ENCODE measurements at places on chromosomes 1 and 21.

DNA sequence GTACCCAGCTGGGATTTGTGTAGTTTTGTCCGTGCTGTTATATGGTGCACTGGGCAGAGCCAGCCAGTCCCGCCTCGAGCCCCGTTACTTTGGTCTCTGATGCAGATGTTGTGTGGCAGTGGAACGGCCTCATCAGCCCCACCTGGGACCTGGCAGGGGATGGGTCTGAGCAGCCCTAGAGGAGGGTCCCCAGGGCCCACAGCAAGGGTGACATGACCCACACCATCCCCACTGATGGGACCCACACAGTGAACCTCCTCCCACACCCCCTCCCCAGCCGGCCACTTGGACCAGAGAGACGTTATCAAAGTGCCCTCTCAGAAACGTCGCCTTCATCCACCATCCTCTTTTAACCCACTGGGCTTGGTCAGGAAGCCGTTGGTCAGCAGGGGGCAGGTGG, 42.0 kb upstream of the PCBP3 start:
- no peaks in the 10 kb centered on the region for H3K36me3 ChIP-seq

DNA sequence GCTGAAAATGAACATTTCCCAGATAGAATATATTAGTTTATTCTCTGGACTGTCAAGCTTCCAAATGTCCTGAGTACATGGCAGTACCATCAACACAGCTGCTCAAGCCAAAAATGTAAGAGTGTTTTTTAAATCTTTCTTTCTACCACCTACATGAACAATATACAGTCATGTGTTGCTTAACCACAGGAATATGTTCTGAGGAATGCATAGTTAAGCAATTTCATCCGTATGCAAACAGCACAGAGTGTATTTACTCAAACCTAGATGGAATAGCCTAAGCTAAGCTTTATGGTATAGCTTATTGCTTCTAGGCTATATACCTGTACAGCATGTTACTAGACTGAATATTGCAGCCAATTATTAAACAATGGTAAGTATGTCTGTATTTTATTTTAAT, 561.9 kb upstream of the ADGRL4 start:
- no peaks in the 10 kb centered on the region for H3K4me1 ChIP-seq
- H3K27ac ChIP-seq, result no peak overlapping the region

DNA sequence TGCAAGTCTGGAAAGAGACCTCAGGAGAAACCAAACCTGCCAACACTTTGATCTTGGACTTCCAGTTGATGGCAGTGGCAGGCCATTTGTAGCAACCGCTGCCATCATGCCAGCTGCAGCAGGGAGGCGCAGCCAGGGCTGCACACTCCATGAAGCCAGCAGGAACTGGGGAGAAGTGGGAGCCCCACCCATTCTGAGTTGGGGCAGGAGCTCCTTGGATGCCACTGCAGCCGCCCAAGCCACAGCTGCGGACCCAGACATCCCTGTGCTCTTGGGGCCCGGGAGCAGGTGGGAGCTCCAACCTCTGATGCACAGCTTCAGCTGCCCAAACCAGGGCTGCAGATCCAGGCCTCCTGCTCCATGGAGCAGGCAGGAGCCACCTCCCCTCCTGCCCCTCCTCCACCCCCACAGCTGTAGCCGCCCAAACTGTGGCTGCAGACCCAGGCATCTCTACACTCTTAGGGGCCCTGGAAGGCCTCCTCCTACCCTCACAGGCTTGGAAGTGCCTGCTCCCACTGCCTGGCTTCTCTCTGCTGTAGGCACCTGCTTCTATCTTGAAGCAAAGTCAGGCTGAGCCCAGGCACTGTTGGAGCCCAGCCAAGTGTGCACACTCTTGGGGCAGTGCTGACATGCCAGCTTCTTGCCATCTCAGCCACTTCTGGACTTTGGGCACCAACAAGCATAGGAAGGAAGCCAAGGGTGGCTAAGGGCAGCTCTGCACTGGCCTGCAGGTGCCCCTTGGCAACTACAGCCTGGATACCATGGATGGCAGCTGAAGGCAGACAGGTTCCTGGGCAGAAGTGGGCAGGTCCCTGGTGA, 20.0 kb upstream of the DISP1 start:
- H3K4me3 ChIP-seq, result no peak overlapping the region
- DNase-seq, result no peak
- no peaks in the 10 kb centered on the region for H3K4me1 ChIP-seq
- H3K27me3 ChIP-seq, result no peaks in the 10 kb centered on the region

- no peak for DNase-seq
- no peaks in the 10 kb centered on the region for H3K36me3 ChIP-seq
- no peaks in the 10 kb centered on the region for H3K27me3 ChIP-seq
- no peak overlapping the region for H3K27ac ChIP-seq
Measured at GRCh38 chr1:175911138-175911537, 167.7 kb upstream of the TNR start.

GRCh38 chr1:62013264-62013663, 181.4 kb upstream of the L1TD1 start:
- DNase-seq, result no peak
- H3K27ac ChIP-seq, result no peak overlapping the region
- peaks cover 3% of the 10 kb centered on the region for H3K4me1 ChIP-seq
- no peak overlapping the region for H3K4me3 ChIP-seq
- no peaks in the 10 kb centered on the region for H3K27me3 ChIP-seq
- H3K36me3 ChIP-seq, result no peaks in the 10 kb centered on the region

DNA sequence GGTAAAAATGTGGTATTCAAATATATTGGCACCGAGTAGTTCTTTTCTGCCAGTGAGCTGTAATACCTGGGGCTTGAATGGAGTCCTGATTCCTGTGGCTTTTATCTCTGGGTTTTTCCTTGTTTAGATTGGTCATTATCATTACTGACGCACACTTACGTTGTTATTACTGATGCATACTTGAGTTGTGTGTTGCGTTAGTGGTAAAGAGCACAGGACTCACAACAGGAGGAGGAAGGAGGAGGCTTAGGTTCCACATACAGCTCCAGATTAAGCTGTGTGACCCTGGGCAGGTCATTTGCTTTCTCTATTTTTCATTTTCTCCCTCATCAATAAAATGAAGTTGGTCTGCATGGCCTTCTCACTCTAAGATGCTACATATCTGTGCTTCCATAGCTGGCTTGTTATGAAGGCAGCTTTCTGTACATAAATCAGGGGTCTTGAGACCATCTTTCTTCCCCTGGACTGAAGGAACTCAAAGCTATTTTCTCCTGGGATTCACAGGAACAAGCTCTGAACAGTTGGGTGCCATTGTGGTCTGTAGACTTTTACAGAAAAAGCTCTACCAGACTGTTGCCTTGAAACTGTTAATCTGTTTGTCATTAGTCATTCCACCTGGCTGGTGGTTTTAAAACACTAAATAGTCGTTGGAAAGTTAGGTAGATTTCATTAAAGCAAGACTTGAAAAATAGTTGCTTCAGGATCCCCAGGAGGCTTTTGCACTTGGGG, 5.6 kb downstream of the ARID1A start:
- peak overlapping the region; percentile 41 for H3K27ac ChIP-seq
- H3K27me3 ChIP-seq, result no peaks in the 10 kb centered on the region
- DNase-seq, result peak; percentile 44
- H3K36me3 ChIP-seq, result no peaks in the 10 kb centered on the region
- peak overlapping the region; percentile 37 for H3K4me3 ChIP-seq

- peaks cover 7% of the 10 kb centered on the region for H3K4me1 ChIP-seq
- H3K27me3 ChIP-seq, result no peaks in the 10 kb centered on the region
- peaks cover 8% of the 10 kb centered on the region for H3K36me3 ChIP-seq
- H3K4me3 ChIP-seq, result no peak overlapping the region
- DNase-seq, result peak; percentile 58
Measured at GRCh38 chr1:100382657-100383056, 30.4 kb downstream of the CDC14A start.

DNA sequence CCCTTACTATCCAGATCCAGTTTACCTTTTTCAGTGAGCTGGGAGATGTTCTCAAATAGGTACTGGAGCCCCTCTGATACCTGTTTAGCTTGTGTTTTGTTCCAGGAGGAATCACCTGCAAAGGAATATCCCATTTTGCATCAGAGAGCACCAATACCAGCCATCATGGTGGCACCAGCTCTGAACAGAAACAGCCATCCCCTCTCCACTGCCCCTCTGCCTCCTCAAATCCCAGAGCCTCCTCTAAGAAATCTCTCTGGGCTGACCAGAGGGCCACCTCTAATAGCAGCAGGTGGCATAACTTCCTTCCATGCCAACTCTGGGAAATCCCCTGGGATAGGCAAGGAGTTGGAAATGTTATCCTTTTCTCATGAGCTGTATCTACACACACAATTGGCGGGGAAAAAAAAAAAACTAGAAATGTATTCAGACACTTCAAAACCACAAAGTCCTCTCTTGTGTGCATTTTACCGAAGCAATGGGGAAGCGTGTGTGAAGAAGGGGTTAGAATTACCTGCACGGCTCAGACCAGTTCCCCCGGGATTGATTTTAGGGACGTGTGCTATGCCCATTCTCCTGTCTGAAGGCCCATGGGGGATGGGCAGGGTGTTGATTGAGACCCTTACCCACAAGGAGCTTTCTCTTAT, 2.4 kb downstream of the PGLYRP4 start:
- DNase-seq, result peak; percentile 61
- H3K27me3 ChIP-seq, result no peaks in the 10 kb centered on the region
- H3K36me3 ChIP-seq, result no peaks in the 10 kb centered on the region
- H3K27ac ChIP-seq, result no peak overlapping the region

DNA sequence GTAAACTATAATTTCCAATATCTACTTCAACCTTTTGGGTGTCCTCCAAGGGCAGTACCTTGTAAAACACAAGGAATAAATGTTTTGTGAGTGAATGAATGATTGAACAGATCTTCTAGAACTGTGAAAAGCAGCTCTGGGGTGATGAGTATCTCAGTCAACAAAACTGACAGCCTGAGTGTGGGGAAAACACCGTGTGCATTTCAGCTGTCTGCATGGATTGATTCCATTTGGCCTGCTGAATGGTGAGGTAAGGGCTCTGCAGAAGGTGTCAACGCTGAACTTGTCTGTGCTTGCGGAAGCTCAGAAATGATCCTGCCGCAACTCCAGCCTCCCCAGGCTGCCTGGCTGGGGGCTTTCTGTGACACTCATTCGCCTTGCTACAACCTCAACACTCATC, 7.4 kb upstream of the AGMAT start:
- no peak for DNase-seq
- H3K4me1 ChIP-seq, result no peaks in the 10 kb centered on the region
- H3K27ac ChIP-seq, result no peak overlapping the region
- no peaks in the 10 kb centered on the region for H3K27me3 ChIP-seq
- H3K36me3 ChIP-seq, result no peaks in the 10 kb centered on the region
- H3K4me3 ChIP-seq, result no peak overlapping the region

- no peak for DNase-seq
- no peak overlapping the region for H3K27ac ChIP-seq
- no peak overlapping the region for H3K4me3 ChIP-seq
- H3K27me3 ChIP-seq, result no peaks in the 10 kb centered on the region
- no peaks in the 10 kb centered on the region for H3K4me1 ChIP-seq
Measured at GRCh38 chr21:31634993-31635392, 24.5 kb upstream of the SOD1 start.

DNA sequence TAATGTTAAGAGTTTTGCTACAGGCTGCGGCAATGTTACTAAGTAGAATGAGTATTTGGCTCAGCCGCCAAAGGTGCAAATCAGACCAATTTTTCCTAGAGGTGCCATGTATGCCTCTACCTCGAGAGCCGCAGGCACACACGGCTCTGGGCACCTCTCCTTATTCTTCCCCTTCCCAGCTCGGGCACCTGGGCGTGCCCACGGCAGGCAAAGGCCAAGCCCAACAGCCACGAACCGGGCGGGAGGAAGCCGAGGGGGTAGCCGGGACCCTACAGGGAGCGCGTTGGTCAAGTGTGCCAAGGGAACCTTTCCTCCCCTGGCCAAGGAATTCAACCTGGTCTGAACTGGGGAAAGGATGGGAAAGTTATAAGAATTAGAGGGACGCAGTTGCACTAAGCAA, 31.0 kb downstream of the LRRC3 start:
- no peaks in the 10 kb centered on the region for H3K27me3 ChIP-seq
- H3K27ac ChIP-seq, result no peak overlapping the region
- no peaks in the 10 kb centered on the region for H3K4me1 ChIP-seq
- H3K4me3 ChIP-seq, result no peak overlapping the region

GRCh38 chr1:224482619-224483018, 48.0 kb upstream of the WDR26 start:
- H3K36me3 ChIP-seq, result no peaks in the 10 kb centered on the region
- no peak overlapping the region for H3K4me3 ChIP-seq
- DNase-seq, result no peak

DNA sequence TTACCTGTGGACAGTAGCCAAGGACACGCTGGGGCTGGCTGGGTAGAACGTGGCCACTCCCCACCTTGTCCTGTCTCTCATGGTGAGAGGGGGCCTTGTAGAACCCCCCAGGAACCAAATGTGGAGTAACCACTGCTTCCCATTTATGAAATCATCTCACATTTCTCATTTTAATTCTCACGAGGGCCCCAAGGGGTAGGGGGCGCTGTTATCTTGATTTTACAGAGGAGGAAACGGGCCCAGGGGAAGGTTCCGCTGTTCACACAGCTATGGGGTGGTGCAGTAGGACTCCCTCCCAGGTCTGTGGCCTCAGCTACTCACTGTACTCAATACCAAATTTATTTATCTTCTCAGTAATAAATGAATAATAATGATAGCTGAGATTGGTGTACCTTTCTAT, 5.5 kb downstream of the SMPDL3B start:
- H3K36me3 ChIP-seq, result no peaks in the 10 kb centered on the region
- peak; percentile 73 for DNase-seq
- peaks cover 21% of the 10 kb centered on the region for H3K4me1 ChIP-seq
- no peaks in the 10 kb centered on the region for H3K27me3 ChIP-seq
- H3K4me3 ChIP-seq, result no peak overlapping the region

GRCh38 chr1:209080170-209080781, 503.2 kb upstream of the CAMK1G start:
- H3K4me1 ChIP-seq, result no peaks in the 10 kb centered on the region
- no peak overlapping the region for H3K4me3 ChIP-seq
- H3K27me3 ChIP-seq, result peaks cover 3% of the 10 kb centered on the region
- DNase-seq, result no peak

DNA sequence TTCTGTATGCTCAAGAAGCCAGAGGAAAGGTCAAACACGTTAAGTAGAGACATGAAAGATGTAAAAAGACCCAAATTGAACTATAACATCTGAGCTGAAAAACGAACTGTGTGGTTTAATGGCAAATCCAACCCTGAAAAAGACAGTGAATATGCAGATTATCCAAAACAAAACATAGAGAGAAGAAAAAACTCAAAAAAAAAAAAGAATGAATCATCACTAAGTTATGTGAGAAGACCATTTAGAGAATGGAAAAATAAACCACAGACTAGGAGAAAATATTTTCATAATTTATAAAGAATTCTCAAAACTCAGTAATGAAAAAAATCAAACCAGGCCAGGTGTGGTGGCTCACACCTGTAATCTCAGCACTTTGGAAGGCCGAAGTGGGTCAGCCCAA, 253.3 kb downstream of the PLPP3 start:
- no peak overlapping the region for H3K27ac ChIP-seq
- DNase-seq, result no peak
- no peak overlapping the region for H3K4me3 ChIP-seq
- H3K4me1 ChIP-seq, result no peaks in the 10 kb centered on the region

DNA sequence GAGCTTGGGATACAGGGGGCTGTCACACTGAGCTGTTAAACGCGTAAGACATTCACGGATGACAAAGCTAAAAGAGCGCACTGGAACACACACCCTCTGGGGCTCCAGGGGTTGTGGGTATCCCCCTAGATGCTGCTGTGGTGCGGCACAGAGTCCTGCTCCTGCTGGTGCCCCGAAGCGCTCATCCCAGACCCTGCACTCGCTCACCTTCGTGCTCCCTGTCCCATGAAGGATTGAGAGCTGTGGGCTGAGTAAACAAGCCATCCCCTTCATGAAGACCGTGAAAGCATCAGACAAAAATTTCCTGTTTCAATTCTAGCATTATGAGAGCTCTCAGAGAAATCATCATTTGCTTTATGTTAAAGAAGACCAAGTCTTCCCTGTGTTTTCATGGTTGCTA, 463.5 kb upstream of the ADGRL2 start:
- H3K4me1 ChIP-seq, result peaks cover 4% of the 10 kb centered on the region
- no peak overlapping the region for H3K27ac ChIP-seq
- no peak overlapping the region for H3K4me3 ChIP-seq
- no peaks in the 10 kb centered on the region for H3K36me3 ChIP-seq
- no peaks in the 10 kb centered on the region for H3K27me3 ChIP-seq
- DNase-seq, result no peak

Data from common myeloid progenitor, CD34-positive (primary cell).